NCI-H446 treated with DMSO at 0.1 percent for 48 hours (cell line): ENCODE measurements at places on chromosomes 7 and 10.

- no peak for DNase-seq
These were observed 737.1 kb upstream of the ZWINT start for GRCh38 chr10:57098146-57098545.

DNA sequence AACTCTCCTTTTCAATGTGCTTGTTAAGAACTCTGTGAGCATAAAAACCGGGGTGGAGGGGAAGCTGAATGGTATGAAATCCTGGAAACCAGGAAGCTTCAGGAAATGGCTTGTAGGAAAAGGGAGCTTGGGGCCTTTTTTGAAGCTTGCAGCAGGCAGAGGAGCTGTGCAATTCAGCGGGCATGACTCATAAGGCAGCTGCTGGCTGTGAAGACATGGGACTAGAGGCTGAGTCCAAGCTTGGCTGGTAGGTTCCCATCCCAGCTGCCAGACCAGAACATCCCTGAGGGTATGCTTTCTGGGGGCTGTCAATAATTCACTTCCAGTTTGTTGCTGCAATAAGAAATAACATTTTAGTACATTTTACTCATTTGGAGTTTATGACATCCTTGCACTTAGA is 36.8 kb upstream of the CDC14C start:
- peak; percentile 70 for DNase-seq

DNA sequence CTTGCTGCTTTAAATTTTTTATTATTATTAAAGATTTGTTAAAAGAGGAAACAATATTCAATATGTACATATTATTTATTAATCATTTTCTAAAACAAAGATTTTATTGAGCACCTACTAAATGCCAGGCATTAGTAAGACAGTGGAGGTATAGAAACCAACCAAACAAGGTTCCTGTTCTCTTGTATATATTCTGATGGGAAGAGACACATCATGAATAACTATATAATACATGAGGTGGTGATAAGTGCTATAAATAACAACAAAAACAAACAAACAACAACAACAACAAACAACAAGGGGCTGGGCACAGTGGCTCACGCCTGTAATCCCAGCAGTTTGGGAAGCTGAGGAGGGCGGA is 630 bp upstream of the LIPA start:
- no peak for DNase-seq

- DNase-seq = no peak
These were observed 459.7 kb upstream of the SEMA3A start for GRCh38 chr7:84654273-84654672.

DNA sequence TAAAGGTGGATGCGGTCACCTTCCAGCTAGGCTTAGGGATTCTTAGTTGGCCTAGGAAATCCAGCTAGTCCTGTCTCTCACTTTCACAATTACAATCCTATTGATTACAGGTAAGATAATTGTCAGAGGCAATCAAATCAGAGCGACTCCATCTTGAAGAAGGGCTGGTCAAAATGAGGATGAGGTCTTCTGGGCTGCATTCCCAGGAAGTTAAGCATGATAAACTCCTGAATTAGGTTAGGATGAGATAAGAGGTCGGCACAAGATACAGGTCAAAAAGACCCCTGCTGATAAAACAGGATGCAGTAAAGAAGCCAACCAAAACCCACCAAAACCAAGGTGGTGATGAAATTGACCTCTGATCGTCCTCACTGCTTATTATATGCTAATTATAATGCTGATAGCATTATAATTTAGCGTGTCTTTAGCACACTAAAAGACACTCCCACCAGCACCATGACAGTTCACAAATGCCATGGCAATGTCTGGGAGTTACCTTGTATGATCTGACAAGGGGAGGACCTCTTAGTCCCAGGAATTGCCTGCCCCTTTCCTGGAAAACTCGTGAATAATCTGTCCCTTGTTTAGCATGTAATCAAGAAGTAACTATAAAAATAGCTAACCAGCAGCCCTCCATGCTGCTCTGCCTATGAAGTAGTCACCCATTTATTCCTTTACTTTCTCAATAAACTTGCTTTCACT is 237.6 kb downstream of the CCSER2 start:
- DNase-seq = no peak

DNA sequence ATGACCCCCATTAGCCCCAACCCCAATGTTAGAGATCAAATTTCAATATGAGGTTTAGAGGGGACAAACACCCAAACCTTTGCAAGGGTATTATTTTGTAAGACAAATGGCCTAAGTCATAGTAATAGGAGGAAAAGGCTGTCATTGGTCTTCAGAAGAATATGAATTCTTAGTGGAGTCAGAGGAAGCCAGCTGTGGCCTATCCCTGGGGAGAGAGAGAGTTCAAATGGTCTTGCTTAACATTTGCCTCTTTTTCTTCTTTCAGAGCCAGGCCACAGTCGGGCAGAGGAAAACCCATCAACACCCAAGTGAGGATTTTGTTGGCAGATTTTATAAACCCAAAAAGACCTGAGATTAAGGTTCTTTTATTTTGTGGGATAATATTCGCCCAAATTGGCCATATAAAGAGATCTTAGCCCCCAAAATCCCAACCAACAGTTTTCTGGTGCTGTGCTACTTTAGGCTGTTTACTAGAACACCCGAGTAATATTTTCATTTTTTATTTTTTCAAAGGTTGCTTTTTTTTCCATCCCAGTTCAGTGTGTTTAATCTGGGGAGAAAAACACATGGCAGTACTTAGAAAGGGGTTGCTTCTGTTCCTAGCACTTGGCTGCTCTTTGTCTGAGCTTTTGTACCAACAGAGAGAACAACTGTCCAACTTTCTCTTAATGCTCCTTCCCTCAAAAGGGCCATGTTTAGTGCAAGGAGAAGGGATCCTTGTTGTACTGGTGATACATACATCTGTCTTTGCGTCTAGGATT is 26.8 kb upstream of the ARMC3 start:
- DNase-seq = no peak

DNA sequence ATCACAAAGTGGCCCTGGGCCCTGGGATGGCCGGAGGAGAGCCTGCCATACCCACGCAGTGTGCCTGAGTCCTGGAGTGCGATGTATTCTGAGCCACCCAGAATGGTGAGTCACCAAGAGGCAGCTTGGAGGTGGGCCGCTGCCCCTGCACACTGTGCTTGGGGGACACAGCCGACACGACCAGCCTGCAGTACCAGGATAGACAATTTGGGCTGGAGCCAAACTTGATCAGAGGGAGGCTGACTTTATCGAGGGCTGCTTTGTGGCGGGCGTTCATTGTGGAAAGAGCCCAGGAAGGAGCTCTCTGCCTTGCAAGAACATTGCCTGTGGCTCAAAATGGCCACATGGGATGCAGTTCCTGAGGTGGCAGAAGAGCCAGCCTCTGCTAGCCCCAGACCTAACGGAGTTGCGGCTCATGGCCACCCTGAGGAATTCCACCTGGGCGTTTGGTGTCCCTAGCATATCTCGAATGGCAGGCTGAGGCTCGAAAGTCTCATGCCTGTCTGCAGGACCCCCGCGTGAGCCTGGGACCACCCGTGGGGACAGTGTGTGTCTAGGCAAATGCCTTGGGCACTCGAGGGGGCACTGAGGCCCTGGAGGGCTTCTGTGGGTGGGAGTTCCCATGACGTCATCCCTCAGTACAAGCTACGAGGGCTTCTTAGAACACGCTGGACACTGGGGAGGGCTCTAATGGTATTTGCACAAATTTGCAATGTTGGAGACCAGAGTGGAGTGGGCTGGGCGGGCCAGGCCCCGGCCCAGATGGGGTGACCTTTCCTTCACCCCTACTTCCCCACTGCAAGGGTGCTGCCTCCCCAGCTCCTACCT is 79.7 kb downstream of the LHPP start:
- no peak for DNase-seq

DNA sequence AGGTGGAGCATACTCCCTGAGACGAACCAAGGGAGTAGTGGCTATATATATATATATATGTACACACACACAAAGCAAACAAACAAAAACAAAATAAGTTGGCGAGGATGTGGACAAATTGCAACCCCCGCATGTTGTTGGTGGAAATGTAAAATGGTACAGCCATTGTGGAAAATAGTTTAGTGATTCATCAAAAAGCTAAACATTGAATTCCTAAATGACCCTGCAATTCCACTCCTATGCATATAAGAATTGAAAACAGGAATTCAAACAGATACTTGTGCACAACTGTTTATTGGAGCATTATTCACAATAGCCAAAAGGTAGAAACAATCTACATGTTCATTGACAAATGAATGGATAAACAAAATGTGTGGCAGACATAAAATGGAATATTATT is 407.9 kb downstream of the KCNMA1 start:
- DNase-seq = no peak

DNA sequence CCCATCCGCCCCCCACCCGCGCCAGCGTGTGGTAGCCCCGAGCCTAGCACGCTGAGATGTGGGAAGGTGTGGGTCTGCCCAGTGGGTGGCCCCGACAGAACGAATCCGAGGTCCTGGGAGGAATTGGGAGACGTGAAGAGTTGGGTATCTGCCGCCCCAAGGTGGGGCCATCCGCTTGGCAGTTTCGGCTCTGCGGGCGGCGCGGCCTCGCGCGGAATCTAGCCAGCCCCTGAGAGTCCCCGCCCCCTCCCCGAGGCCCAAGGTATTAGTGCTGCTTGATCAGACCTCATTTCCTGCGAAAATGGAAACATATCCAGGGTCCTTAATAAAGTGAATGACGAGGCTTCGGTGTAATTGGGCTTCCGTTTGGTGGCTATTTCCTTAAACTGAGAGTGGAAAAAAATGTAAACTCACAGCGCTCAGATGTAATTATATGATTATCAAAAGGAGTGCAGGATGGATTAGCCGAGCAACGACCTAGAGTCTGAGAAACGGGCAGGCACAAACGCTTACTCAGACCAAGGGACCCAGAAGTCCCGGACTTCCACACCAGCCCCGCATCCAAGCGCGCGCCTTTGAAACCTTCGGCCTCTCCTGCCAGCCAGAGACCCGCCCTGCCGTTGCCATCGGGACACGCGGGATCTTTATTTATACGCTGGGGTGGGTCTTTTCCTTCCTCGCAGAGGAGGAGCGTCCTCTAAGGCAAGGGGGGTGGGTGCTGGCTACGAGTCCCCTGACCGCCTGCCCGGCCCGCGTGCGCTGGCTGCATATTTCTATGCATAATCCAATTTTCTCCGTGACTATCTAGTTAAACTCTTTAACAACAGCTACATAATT is 12.8 kb downstream of the LBX1 start:
- DNase-seq = no peak

DNA sequence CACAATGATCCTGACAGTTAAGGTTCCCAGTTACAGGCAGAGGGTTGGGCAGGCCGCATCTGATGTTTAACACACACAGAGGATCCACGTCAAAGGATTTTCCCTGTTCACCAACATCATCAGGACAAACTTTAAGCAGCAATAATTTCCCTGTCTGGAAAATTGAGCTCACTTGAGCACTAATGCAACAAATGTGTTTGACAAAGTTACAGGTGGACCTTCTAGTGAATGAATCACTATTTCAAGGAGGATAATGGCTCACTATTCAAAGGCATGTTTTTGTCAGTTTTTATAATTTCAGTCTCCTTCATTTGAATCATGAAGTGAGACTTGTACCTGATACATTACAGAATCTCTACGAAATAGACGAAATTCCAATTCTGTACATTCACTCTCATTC is 127.3 kb downstream of the DIP2C start:
- DNase-seq = no peak

DNA sequence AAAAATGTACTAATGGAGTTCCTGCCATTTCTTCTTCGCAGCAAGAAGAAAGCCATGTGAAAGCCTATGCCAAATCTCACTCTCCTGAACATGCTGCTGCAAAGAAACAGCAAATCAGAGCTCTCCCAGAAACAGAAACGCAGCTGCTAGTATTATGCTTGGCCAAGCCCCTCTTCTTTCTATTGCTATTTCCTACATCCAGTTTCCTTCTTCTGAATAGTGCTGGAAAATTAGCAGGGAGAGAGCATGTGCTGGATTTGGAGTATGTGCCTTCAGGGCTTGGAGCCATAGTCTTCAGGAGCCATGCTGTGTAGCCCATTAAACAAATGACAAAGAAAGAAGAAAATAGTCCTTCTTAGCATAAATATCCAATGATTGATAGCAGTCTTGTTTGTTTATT is 852.0 kb upstream of the PHF14 start:
- peak; percentile 78 for DNase-seq

DNA sequence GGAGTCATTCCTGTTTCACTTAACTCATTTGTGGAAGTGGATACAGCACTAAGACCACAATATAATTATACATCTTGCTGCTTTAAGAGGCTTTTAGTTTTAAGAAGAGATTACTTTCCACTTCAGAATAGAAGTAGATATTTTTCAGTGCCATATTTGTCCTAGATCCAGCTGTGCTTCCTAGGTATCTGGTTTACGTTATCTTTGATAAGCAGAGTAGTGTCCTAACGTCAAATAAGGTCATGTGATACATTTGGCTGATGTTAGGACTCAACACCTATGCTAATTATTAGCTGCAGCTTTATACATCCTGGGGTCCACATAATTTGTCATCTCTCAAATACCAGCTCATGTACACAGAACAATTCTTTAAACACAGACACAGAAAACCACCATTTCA is 196.2 kb upstream of the SMIM30 start:
- DNase-seq = no peak

GRCh38 chr7:110557-111232 is 81.7 kb upstream of the FAM20C start:
- no peak for DNase-seq

DNA sequence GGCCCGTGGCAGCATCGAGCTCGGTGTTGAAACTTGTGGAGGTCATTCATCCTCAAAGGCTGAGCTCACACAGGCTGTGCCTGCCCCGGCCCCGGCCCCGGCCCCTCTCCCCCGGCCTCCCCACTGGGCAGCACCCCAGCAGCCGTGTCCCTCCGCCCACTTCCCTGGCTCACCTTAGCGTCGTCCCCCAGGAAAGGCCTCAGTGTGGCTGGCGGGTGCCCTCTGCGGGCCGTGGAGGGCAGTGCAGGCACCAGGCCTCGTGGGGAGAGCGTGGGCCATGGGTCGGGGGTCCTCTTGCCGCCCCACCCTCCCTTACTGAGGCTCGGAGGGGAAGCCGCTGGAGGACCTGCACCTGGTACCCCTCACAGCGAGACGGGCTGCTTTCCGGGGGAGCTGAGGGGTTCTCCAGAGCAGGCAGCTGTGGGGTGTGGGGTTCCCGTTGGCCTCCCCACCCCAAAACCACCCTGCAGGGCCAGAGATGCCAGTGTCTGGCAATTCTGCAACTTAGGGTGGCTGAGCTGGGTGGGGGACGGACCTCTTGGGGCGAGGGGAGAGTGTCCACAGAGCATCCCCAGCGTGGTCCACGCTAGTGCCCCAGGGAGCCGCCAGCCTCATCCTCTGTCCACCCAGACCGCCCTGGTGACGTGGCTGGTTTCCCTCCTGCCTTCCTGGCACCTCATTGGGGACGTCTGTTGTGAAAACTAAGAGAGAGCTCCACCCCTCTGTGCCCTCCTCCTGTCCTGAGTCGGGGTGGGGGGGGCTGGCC is 44.2 kb upstream of the DPYSL4 start:
- DNase-seq = no peak

DNA sequence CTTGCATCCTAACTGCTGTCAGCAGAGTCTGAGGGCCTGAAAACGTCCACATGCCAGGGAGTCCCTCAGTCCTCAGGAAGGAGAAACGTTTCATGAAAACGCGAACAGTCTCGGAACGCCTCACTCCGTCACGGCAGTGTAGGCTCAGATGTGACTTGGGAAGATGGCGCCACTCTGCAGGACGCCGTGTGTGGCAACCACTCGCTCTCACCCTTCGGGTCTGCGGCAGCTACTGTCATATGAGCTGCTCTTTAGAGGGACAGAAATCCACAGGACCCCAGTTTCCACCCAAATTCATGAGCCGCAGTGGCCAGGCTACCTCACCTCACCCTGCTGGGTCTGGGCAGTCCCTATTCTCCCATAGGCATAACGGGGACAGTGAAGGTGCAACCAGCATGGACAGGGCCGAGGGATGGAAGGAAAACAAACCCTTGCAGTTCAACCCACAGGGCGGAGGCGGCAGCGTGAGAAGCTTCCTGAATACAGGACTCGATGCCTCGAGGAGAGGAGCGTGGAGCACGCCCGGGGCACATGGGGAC is 438.3 kb downstream of the DNAJB6 start:
- DNase-seq = no peak
